ENCODE measurements at places on chromosomes 16 and 17.

DNA sequence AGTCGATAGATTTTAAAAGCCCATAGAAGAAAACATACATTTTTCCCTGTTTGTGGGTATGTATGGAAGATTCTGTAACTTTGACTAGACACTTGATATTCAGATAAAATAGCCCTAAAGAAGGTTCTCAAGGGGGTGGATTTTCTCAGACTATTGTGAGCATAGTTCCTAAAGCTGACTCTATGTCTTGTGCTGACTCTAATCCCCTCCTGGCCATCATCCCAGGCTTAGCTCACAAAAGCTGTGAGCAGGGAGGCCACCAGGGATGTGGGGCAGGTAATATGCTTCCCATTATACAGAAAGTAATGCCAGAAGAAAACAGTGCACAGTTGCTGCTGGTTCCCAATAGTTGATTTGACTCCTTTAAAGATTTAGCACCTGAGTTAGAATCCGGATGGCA is 32.0 kb downstream of the CDH13 start:
- H3K36me3 ChIP-seq: no peaks in the 10 kb centered on the region
- H3K27ac ChIP-seq: no peak overlapping the region
- no peaks in the 10 kb centered on the region for H3K4me1 ChIP-seq

DNA sequence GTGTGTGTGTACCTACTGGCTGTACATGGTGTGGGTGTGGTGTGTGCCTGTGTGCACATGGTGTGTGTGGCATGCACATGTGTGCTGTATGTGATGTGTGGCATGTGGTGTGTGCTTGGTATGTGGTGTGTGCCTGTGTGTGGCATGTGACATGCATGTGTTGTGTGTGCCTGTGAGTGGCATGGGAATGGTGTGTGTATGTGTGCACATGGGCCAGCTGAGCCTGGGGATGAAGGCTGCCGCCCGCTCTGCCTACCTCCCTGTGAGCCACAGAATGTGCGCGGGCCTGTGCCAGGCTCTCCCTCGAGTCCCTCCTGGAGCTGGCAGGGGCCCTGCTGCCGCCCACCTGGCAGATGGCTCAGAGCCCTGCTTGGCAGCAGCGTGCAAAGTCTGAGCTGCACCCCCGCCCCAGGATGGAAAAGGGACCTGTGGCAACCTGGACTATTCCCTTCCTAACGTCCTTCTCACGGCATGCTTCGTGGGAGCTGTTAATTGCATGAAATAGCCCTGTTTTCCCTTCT is 9.3 kb downstream of the PRSS27 start:
- no peaks in the 10 kb centered on the region for H3K27me3 ChIP-seq
- H3K27ac ChIP-seq: peak overlapping the region; percentile 52
- no peak for DNase-seq
- no peak overlapping the region for H3K4me3 ChIP-seq
- peaks cover 4% of the 10 kb centered on the region for H3K4me1 ChIP-seq

DNA sequence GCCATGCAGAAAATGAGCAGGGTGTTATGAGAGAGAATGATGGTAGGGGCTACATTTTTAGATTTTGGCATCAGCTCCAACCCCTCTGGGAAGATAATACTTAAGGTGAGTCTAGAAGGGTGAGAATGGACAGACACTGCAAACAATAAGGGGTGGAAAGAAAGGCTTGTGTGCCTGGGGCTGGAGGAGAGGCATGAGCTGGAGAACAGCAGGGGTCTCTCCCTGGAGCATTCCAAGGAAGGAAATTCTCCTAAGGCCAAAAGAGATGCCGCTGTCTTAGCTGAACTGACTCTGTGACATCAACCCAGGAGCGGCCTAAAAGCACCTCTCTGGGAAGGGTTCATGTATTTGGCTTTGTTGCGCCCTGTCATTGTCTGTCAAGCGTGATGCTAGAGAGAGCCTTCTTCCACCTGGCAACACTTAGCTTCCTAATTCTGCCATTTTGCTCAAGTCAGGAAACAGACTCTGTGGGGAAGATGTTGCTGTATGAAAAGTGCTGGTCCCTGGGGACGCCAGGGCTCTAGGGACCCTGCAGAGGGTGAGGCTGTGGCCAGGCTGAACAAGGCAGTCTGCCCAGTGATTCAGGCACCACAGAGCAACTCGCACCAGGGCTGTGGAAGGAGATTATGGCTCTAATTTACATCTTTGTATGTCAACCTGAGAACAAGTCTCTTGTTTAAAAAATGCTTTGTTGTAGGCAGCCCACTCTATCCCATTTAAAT is 225.7 kb downstream of the CBLN1 start:
- H3K4me3 ChIP-seq: no peak overlapping the region
- H3K4me1 ChIP-seq: no peaks in the 10 kb centered on the region
- no peaks in the 10 kb centered on the region for H3K27me3 ChIP-seq
- no peak for DNase-seq
- H3K36me3 ChIP-seq: no peaks in the 10 kb centered on the region

DNA sequence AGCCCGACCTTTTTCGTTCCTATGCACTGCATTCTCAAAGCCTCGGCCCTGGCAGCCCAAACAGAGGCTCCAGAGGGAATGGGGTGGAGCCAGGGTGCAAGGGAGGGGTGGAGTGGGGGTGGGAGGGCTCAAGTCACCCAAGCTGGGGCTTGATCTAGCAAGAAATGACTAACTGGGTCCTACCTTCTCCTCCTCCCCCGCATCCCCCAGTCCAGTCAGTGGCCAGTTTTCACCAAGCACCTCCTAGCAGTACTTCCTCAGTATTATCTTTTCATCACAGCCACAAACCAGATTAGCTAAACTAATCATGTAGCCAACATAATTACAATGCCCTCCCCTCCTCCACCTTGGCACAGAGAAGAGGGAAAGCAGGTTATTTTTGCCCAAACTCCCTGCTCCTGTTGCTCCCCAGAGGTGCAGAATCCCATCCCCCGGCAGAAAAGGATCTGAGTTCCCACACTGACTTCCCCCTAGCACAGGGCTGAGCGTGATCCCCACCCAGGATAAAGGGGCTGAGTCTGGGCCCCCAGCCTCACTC is 2.2 kb downstream of the JUP start:
- no peak for DNase-seq
- no peaks in the 10 kb centered on the region for H3K27me3 ChIP-seq
- H3K27ac ChIP-seq: peak overlapping the region; percentile 99
- H3K36me3 ChIP-seq: no peaks in the 10 kb centered on the region

DNA sequence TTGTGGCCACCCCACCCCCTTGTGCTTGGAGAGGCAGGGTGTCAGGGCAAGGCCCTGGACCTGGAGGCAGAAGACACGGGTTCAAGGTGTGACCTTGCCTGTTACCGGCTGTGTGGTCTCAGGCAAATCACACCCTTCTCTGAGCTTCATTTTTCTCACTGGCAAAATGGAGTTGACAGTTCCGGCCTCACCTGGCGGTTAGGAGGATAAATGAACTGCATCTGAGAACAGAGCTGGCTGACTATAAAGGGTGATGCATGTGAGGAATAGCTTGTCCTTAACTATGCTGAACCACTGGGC is 4.2 kb upstream of the MEOX1 start:
- H3K36me3 ChIP-seq: no peaks in the 10 kb centered on the region
- H3K27me3 ChIP-seq: no peaks in the 10 kb centered on the region
- H3K4me3 ChIP-seq: no peak overlapping the region
- peak overlapping the region; percentile 10 for H3K27ac ChIP-seq
- peaks cover 57% of the 10 kb centered on the region for H3K4me1 ChIP-seq

DNA sequence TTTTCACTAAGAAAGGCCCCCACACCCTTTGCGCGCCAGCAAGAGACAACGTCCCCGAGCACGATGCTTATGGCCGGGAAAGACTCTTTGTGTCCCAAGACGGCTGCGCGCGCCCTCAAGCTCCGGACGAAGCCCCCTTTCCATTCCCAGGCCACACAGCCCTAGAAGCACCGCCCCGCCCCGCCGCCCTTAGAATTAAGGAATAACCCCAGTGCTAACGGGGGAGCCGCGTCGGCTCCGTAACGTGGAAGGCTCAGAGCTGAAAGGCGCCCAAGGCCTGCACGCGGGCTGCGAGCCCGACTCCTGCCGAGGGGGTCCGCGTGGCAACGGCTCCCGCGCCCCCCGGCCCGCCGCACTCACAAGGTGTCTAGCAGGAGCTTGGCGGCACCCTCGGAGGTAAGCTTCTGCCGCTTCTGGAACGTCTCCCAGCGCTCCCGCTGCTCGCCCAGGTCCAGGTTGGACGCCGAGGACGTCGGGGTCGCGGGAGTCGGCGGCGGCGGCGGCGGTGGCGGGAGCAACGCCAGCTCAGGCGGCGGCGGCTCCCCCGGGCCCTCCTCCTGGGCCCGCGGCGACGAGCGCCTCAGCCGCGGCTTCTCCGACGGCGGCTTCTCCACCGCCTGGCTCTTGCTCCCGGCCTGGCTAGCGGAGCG is 477 bp downstream of the CENPV start:
- no peaks in the 10 kb centered on the region for H3K27me3 ChIP-seq
- no peaks in the 10 kb centered on the region for H3K36me3 ChIP-seq
- H3K4me1 ChIP-seq: peaks cover 22% of the 10 kb centered on the region
- H3K27ac ChIP-seq: no peak overlapping the region
- H3K4me3 ChIP-seq: peak overlapping the region; percentile 52

- H3K27me3 ChIP-seq: no peaks in the 10 kb centered on the region
- no peak overlapping the region for H3K27ac ChIP-seq
- no peaks in the 10 kb centered on the region for H3K36me3 ChIP-seq
- no peak overlapping the region for H3K4me3 ChIP-seq
- no peak for DNase-seq
- no peaks in the 10 kb centered on the region for H3K4me1 ChIP-seq
These were observed 19.6 kb upstream of the GOT2 start for GRCh38 chr16:58753711-58754134.

GRCh38 chr17:40558890-40559563 is 6.2 kb downstream of the CCR7 start:
- no peak overlapping the region for H3K4me3 ChIP-seq
- peak overlapping the region; percentile 84 for H3K27ac ChIP-seq
- H3K4me1 ChIP-seq: peaks cover 47% of the 10 kb centered on the region
- DNase-seq: no peak
- no peaks in the 10 kb centered on the region for H3K27me3 ChIP-seq
- no peaks in the 10 kb centered on the region for H3K36me3 ChIP-seq

DNA sequence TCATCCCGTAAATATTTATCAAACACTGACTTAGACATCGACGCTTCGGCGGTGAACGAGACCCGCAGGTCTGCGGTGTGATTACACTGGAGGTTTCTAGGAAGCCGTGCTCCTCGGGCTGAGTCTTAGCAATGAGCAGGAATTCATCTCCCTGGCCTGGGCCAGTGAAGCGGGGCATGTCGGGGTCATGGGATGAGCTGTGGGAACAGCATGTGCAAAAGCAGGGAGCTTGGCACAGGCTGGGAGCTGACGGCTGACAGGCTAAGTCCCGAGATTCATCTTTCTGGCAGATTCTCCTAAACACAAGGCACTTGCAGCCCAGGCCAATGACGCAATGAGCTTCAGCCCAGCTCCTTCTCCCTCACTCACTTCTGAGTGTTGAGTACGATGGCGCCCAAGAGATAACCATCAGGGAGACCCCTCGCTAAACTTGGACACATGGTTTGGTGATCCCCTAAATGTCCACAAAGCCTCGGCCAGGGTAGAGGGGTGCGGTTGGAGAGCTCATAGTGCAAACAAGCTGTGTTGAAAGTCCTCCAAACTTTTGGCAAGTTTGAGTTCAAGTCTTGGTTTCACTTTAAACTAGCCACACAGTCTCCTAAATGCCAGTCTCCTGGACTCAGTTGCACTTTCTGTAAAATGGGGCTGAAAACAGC is 12.8 kb downstream of the CRISPLD2 start:
- H3K4me3 ChIP-seq: peak overlapping the region; percentile 46
- peak overlapping the region; percentile 74 for H3K27ac ChIP-seq
- peak; percentile 18 for DNase-seq
- peaks cover 97% of the 10 kb centered on the region for H3K4me1 ChIP-seq

DNA sequence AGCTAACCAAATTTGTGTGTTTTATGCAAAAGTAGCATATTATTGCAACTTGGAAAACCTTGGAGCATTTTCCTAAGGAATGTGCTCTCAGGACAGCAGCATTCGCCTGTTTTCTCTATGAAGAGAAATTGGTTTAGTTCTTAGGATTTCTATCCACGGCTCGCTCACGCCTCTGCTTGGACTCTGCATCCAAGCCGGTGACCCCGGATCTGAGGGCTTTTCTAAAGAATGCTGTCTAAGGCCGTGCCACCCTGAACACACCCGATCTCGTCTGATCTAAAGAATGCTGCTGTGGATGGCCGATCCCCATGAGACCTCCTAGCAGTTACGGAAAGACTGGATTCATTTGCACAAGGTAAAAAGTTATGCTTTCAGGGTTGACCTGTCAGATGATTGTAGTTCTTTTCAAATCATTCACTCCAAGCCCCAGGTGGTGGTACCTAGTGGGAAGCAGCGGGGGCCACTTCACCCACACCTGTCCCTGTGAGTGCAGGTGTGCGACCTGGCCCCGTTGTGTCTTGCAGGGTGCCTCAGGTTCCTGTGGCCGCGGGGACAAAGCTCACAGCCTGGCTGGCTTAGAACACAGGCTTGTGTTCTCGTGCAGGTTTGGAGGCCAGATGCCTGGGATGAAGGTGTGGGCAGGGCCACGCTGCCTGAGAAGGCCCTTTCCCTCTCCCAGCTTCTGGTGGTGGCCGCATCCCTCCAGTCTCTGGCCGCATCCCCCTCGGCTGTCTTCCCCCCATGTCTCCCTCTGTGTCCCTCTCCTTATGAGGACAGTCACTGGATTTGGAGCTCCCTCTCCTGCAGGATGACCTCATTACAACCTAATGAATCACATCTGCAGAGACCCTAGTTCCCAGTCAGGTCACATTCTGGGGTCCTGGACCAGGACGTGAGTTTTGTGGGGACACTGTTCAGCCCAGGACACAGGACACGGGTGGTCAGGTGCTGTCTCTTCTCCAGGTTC is 71.1 kb downstream of the BANP start:
- no peaks in the 10 kb centered on the region for H3K4me1 ChIP-seq
- no peaks in the 10 kb centered on the region for H3K36me3 ChIP-seq
- H3K4me3 ChIP-seq: no peak overlapping the region
- no peak overlapping the region for H3K27ac ChIP-seq

DNA sequence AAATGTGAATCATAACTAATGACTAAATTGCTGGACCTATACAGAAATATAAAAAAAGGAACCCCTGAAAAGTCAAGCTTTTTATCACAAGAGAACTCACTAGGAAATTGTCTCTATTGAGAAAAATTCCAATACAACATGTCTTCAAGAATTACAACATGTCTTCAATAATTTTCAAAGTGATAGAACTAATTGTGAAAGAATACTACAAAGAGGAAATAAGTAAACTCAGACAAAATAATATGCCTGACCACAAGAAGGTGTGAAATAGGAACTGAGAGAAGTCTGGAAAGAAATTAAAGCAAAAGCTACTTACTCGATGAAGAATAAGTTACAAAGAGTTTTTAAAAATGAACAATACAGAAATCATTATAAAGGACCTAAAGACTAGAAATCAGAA is 29.9 kb upstream of the OR1G1 start:
- H3K4me1 ChIP-seq: no peaks in the 10 kb centered on the region
- H3K27me3 ChIP-seq: no peaks in the 10 kb centered on the region
- H3K27ac ChIP-seq: no peak overlapping the region
- no peak for DNase-seq
- no peaks in the 10 kb centered on the region for H3K36me3 ChIP-seq
